Cortex of kidney (tissue), 1 donor: ENCODE measurements at places on chromosomes 7 and 10.

DNA sequence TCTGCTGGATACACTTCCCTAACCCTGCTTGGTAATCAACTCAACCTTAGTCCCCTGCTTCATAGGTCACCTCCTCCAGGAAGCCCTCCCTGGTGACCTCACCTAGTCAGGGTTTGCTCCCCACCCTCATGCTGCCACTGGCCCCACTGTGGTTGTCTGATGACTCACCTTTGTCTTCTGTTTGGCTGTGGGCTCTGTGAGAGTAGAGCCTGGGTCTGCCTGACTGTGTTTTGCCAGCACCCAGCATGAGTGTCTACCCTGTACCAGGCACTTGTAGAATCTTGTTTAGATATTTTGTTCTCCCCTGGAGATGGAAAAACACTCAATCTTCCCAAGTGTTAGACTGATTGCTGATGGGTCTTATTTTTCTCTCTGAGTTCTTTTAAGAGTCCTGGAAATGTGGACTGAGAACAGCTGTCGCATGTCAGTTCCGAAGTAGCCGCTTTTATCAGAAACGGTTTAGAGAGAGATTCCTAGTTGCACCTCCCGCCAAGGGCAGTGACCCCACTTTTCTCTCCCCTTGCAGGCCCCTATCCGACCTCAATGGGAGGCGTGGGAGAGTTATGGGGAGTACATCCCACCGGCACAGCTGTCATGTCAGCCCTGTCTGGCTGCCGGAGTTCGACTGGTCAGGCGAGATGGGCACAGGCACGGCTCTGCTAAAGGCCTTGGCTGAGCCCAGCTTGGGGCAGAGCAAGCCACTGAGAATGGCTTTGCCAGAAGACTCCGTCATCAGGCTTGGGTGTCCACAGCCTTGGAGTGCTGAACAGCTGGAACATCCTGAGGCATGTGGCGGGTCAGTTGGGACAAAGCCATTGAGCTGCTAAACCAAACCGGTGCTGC, 134.3 kb downstream of the GRK5 start:
- DNase-seq = no peak

- no peak for DNase-seq
Measured at GRCh38 chr10:43259213-43259991, 7.5 kb downstream of the RASGEF1A start.

DNA sequence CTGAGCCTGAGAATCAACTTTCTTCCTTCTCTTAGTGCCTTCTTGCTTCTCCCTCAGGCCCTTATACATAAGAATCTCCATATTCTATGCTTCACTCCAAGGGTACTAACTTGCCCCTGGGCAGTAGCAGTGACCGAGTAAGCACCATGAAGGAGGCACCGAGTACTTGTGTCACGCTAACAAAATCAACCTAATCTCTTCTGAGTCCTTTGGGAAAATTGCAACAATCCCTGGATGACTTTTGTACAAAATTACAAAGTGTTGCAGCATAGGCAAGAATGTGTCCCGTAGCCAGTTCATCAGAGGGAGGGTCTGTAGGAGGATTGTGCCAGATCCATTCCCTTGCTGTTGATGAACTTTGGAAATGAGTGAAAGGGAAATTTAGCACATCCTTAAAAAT, 80.4 kb upstream of the EEPD1 start:
- DNase-seq = no peak

DNA sequence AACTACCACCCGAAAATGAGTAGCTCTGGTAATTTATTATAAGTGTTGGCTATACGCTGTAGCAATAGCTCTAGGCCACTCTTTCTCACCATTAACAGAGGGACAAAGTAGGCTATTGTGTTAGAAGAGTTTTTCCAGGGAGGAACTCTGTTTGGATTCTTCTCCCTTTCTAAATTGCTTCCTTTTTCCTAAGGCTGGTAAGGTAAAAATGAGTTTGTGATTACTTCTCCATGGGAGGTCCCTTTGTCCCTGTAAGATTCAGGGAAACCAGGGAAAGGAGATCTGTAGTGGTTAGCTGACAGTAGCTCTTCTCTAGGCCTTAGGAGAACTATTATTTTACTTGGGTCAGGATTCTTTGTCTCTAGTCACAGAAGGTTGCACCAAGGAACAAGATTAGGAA, 23.2 kb upstream of the SEMA3E start:
- no peak for DNase-seq

- DNase-seq = no peak
Measured at GRCh38 chr10:35848412-35848811, 206.3 kb upstream of the FZD8 start.

DNA sequence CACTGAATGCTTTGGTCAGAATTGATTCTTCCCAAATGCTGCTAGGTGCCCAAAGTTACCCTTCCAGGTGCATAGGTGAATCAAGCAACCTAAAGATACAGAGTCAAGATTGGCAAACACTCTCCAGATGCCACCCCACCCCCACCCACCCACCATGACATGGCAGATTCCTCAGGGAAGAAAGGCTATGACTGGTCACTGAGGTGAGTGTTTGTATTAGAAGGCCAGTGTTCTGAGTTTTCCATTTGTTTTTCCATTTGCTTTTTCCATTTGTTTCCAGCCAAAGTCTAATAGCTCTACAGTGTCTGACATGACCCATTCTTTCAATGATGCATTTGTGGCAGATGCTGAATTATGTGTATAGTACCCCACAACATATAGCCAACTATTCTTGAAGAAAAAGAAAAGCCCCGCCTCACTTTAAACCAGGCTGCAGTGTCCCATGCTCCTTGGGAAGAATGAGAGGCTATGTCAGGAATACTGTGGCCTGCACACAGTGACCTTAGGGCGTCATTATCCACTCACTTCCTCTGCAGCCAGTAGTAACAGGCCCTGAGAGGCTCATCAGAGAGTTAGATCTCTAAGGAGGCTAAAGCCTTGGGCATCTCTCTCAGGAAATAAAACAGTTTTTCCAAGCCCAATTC, 16.1 kb upstream of the HIBADH start:
- DNase-seq = no peak

GRCh38 chr7:42319631-42320030, 82.6 kb upstream of the GLI3 start:
- no peak for DNase-seq

- DNase-seq = no peak
Measured at GRCh38 chr10:34962866-34963265, 127.3 kb downstream of the CUL2 start.

DNA sequence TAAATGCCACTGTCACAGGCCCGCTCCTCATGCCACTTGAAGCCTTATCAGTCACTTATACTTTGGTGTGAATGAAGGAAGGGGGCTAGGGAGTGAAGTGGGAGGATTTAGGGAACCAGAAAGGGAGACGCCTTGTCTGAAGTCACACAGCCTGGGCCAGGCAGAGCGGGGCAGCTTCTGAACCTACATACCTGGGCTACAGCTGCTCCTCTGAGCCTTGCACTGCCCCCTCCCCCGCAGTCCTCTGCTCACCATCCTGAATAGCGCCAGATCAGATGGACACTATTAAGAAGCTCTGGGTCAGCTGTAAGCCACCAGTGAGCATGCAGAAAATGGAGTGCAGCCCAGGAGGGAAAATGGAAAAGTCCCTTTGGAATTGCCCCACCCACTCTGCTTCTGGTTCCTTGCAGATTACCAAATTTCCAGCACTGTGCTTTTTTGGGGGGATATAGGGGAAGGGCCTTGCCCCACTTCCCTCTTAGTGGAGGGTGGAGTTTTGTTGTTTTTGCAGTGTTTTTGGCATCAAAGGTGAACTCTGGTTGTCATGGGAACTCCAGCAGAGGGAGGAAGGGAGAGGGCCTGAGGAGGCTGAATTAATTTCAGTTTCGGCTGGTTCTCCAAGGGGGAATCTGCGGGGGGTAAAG, 35.0 kb upstream of the ADCYAP1R1 start:
- no peak for DNase-seq

GRCh38 chr7:55629051-55629677, 56.9 kb upstream of the VOPP1 start:
- no peak for DNase-seq

GRCh38 chr7:77734659-77735421, 38.6 kb downstream of the RSBN1L start:
- no peak for DNase-seq

- no peak for DNase-seq
Measured at GRCh38 chr10:72035252-72035887, 53.0 kb downstream of the SPOCK2 start.

DNA sequence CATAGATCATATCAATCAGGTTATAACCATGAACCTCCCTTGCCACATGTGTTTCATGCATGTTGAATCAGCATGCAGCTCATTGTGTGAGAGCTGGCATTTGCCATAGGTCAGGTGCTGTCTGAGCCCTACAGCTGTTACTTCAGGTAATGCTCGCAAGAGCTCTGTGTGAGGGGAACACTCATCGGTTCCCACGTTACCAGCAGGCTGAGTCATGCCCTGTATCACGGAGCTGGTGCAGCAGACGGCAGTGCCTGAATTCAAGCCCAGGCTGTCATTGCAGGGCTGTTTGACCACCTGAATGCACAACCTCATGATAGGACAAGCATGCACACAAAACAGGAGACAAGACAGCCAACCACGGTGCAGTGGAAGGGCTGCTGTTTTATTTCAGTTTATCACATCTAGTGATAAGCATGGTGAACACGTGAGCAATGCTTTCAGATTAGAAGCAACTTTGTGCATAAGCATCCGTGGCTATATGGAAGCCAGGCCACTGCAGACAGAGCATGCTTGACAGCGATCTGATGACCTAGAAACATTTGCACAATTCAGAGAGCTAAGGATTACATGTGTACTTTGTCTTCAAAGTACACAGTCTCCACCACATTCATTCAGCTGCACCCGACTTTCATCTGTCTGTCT, 56.4 kb upstream of the PFKP start:
- no peak for DNase-seq

DNA sequence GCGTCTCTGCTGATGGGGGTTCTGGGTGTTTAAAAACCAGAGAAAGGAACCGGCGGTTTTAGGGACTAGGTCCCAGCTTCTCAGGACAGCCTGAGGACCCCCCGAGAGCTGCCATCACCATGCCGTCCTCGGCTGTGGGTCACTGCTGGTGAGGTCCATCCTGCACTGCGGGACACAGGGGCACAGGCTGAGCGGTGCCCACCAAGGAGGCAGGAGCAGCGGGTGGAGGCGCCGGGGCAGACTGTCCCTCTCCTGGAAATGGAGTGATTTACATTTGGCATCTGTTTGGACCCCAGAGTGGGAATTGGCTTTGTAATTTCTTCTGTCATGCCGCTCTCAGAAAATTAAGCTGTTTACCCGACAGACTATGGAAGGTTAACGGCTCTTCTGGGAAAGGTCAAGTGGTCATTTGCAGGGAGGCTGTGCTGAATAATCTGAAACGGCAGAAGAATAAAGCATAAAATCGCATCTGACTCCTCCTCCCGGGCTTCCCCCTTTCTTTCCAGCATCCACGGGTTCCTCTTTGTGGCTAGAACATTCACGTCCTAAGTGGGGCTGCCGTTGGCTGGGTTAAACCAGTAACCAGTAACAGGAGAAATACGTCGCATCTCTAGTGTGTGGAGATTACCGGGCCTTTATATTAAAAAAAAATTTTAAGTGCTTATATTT, 31.7 kb downstream of the LHPP start:
- DNase-seq = no peak

GRCh38 chr10:96673318-96674099, 46.8 kb downstream of the PIK3AP1 start:
- DNase-seq = no peak

- no peak for DNase-seq
Measured at GRCh38 chr10:93204494-93205485, 131.1 kb downstream of the CYP26A1 start.

DNA sequence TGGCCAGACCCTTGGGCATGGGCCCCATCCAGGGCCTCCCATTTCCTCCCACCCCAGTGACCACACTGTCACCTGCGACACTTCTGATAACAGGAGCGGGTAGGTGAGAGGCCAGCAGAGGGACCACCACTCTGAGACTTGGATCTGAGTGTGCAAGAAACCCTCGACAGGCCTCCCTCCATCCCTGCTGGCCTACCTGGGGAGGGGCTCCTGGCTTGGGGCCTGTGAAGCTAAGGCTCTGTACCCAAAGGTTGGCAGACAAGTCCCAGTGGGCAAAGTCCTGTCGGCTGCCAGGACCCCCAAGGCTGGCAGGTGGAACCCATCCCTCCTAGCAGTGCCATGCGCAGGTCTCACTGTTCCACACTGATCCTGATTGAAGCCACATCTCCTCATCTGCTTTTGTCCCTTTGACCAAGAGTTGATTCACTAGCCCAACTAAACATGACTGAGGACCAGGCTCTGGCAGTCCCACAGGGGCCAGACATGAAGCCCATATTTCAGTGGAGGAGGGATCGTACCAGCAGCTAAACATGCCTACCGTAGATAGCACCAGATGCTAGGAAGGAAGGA, 1.2 kb upstream of the PGAM2 start:
- no peak for DNase-seq

DNA sequence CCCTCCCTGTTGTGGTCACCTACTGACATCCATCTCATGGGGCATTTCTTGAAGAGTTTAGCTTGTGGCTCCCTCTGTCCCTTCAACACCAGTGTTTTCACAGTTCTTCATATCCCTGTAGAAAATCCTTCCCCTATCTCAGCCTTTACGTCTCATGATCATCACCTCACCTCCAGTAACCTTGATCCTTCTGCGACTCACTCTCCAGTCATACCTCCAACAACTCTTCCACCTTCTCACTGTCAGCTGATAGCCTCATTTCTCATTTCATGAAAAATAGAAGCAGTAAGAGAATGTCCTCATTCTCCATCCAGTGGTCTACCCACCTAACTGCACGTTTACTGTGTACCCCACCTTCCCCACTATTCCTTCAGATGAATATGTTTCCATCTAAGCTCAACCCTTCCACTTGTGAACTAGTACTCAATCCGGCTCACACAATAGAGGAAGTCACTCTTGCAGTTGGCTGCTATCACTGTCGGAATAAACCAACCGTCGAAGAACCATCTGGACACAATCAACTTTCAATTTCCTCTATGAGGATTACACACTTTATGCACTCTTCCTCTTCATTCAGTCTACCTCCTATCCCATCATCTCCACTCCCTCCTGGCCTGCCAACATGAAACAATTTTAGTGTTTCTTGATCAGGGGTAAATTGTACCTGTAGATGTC, 256.0 kb downstream of the AHR start:
- no peak for DNase-seq

DNA sequence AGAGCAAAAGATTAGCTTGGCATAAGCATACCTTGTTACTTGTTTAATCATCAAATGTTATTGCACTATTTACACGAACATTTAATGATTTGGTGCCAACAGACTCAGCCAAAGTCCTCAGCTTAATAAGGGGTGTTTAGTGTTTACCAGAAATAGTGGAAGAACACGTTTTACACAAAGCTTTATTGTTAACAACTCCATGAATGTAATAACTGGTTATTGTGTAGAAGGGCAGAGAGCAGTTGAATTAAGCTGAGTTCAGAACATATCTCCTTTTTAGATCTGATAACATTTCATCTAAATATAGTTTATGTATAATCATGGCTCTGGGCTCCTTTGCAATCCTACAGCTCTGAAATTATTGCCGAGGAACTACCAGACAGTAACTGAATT, 99.1 kb downstream of the CABCOCO1 start:
- no peak for DNase-seq

- DNase-seq = no peak
Measured at GRCh38 chr10:131257027-131257426, 54.5 kb downstream of the TCERG1L start.

GRCh38 chr7:104795616-104796398, 218.2 kb upstream of the KMT2E start:
- DNase-seq = no peak
